Iris pigment epithelial cell (primary cell): ENCODE measurements at places on chromosomes 7 and 10.

- DNase-seq = peak; percentile 58
Observed at GRCh38 chr7:130918129-130919052, 184.4 kb upstream of the KLF14 start.

- peak; percentile 27 for DNase-seq
Observed at GRCh38 chr10:119281581-119282071, 74.3 kb downstream of the GRK5 start.

DNA sequence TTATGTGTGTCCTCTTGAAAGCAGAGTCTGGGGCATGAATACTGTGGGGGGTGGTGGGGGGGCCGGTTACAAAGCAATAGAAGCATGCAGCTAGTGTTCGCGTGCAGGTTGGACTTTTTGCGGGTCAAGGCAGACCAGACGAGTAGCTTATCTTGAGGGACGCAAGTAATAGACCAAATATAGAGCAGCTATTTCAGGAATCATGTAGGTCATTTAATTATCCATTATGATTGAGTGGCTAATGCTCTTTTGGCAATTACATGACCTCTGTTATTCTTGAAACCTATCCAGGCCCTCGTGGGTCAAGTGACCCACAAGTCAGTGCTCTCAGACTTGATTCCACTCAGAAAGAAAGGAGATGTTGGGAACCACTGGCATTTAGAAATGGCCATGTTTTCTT is 93.0 kb downstream of the BTRC start:
- no peak for DNase-seq

DNA sequence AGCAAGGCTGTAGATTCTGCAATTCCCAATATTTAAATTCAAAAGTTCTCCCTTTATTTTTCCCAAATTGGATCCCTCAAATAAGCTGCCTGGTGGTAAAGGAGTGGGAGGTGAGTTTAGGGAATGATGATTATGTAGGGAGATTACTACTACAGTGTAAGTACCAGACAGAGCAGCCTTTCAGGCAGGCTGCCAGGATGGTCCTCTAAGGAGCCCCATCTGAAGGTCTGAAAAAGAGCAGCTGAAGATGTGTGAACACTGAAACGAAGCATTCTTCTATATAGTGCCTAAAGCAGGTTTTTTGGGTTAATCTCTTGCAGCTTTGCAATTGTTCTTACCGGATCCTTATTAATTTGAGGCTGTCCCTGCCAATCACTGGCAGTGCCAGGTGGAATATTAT is 84.7 kb downstream of the CREB5 start:
- no peak for DNase-seq

DNA sequence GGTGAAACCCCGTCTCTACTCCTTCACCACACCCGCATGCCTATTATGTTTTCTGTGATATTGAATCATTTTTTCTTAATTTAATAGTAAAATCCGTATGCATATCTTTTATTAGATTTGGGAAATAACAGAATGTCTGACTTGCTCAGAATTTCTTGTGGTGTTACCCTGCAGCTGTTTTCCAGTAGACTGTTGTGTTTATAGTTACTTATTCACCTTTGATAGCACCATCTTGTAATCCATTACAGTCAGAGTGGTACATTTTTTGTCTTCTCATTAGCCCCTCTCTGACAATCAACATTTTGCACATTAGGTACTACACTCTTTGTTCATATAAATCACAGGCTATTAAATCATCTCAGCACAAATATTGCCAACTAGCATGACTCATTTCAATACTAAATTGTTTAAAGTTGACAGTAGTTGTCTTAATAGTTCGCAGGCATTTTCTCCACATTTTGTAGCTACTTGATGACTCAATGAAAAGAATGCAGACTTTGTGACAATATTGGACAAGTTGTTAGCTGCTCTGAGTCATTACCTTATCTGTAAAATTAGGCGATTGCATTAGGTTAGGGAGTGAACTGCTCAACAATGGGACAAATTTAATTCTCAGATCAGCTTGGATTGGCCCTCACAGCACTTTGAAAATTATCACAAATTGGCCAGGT is 17.8 kb upstream of the SLC16A12 start:
- peak; percentile 97 for DNase-seq

DNA sequence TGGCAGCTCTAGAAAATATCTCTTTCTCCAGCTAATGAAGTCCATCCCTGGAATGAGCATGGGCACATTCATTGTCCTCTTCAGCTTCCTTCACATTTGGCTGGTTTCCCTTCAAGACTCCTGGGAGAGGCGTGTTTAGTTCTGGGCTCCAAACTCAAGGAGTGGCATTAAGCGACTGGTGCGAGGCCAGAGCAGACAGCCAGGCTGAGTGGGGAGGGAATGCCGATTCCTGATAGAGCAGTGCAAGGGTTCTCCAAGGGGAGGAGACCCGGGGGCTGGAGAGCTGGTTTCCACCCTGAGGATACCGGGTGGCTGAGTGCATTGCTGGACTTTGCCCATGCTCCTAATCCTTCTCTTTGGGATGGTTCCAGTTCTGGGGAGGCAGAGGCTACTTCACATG is 372.1 kb downstream of the RPS24 start:
- no peak for DNase-seq

GRCh38 chr10:83078160-83078559 is 1061.1 kb upstream of the GHITM start:
- DNase-seq = no peak

DNA sequence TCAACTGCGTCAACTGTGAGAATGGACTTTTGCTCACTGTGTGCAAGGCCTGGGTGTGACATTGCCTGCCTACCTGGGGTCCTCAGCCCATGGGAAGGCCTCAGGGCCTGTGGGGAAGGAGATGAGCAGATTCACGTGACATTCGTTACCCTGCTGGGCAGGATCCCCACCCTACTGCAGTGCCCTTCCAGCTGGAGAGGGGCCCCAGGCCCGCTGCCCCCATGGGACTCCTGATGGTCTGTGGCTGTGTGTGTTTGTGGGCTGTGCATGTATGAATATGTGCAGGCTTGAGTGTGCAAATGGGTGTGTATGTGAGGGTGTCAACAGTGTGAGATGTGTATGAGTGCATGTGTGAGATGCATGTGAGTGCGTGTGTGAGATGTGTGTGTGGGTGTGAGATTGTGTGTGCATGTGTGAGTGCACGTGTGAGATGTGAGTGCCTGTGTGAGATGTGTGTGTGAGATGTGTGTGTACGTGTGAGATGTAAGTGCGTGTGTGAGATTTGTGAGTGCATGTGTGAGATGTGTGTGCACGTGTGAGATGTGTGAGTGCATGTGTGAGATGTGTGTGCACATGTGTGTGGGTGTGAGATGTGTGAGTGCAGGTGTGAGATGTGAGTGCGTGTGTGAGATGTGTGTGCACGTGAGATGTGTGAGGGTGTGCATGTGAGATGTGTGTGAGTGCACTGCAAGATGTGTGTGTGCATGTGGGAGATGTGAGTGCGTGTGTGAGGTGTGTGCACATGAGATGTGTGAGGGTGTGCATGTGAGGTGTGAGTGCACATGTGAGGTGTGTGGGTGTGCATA is 29.7 kb downstream of the PPIF start:
- no peak for DNase-seq

DNA sequence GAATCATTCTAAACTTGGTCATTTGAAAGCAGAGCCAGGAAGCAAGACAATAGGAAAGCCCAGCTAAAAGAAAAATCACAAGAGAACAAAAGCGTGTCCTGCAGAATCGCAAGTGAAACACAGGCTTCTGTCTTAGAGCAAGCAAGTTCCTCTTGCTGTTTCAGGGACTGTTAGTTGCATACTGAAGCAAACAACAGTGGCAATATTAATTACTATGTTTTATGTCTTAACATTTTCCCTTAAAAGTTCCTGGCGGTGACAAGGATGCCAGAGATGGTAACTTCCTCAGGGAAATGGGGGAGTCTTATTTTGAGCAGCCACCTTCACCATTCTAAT is 217.1 kb downstream of the GFRA1 start:
- DNase-seq = no peak

DNA sequence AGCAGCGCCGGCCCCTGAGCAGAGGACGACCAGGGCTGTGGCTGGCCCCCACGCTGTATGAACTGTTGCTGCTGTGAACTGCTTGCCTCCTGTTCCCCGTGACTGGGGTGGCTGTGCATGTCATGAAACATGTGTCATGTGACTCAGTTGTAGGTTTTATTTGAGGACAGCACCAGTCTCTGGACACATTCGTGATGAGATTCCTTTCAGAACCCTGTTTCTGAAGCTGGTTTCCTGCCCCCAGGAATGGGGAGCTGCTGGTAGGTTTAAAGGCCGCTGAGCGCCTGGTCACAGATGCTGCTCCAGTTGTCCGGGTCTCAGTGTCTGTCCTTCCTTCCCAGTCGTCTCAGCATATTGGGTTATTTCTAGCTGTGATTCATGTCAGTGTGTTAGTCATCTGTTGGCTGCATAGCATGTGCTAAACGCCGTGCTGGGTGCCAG is 79.1 kb upstream of the PPIF start:
- DNase-seq = peak; percentile 61

DNA sequence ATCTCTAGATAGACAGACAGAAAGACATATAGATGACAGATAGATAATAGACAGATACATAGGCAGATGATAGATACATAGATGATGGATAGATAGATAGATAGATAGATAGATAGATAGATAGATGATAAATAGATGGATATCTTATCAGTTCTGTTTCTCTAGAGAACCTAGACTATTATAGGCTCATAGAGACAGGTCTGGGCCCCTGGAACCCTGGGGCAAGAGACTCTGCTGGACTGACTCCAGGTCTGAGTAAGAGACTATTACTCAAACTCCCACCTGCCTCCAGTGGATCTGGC is 58.3 kb downstream of the FRMPD2 start:
- DNase-seq = no peak

DNA sequence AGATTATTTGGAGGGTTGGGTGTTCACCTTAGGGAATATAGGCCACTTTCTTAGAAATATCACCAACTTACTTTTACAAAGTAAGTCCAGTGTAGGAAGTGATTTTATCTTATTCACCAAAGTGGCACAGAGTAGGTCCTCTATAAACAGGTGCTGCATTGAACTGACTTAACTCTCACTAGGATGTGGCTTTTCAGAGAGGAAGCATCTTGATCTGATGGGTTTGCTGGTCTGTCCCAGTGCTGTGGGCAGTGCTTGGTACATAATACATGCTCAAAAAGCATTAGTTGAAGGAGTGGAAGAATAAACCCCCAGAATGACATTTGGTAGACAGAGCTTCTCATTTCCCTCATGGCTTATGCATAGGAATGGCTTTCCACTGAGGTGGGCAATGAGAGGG is 334.7 kb downstream of the LRMDA start:
- no peak for DNase-seq

- no peak for DNase-seq
Observed at GRCh38 chr7:57210212-57210611, 78.0 kb upstream of the ZNF479 start.

DNA sequence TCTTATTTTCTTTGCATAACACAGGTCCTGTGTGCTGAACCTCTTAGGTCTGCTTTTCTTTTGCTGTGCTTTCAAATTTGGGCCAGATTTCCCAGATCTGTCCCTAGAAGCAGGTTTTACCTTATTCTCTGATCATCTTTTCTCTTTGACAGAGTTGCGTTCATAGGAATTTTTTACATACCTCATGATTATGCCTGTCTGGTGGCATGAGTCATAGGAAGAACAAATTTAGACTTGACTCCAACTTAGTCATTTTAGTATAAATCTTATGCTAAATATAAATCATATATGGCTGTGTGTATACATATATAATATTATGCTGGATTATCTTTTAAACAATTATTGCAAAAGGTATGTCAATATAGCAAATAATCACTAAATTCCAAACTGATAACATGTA is 1038.9 kb downstream of the GRM8 start:
- no peak for DNase-seq

- DNase-seq = no peak
Observed at GRCh38 chr10:2989292-2989947, 77.9 kb upstream of the PFKP start.

GRCh38 chr10:26090762-26091161 is 125.8 kb upstream of the GAD2 start:
- DNase-seq = no peak

DNA sequence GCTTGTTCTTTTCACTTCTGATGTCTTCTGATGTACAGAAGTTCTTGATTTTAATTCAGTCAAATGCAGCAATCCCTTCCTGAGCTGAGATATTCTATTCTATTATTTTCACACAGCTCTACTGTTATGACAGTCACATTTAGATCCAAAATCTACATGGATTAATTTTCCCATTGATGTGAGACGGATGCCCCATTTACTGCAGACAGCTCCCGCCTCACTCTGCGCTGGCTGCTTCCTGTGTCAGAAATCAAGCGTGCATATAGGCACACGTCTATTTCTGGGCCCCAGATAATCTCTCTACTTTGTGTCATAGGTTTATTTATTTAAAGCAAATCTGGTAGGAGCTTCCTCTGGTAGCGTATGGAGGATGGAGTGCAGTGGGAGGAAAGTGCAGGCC is 6.7 kb downstream of the BNIP3 start:
- DNase-seq = no peak

- no peak for DNase-seq
Observed at GRCh38 chr10:68269562-68270290, 37.8 kb upstream of the ATOH7 start.

- no peak for DNase-seq
Observed at GRCh38 chr7:31014826-31015225, 37.3 kb upstream of the ADCYAP1R1 start.

GRCh38 chr7:139898483-139898882 is 69.4 kb downstream of the TBXAS1 start:
- DNase-seq = no peak

DNA sequence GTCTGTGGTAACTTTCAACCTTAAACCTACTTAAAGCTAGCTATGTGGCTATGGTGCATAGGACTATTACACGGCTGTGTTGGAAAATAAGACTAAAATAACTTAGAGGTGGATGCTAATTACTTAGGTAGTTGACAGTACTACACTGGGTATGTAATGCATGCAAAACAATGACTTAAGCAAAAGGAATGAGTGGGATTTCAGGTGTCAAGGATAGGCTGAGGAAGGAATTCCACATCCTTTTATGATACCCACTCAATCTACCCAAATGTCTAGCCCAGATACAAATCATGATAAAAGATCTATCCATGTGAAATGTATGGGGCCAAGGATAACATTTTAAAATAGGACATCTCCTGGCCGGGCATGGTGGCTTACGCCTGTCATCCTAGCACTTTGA is 13.9 kb downstream of the CDNF start:
- no peak for DNase-seq

GRCh38 chr10:44046605-44047004 is 338.3 kb downstream of the CXCL12 start:
- DNase-seq = peak; percentile 36

DNA sequence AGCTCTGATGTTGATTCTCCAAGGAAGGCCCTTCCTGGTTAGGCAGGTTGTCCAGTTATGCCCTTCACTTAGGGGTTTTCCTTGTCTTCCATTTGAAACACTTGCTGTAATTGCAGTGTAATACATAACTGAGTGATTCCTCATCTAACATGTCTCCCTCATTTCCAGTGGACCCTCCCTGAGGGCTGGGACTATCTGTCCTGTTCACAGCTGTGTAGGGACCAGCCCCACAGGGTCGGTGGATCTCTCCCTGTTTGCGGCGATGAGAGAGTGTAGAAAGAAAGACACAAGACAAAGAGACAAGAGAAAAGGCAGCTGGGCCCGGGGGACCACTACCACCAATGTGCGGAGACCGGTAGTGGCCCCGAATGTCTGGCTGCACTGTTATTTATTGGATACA is 135.9 kb upstream of the EEPD1 start:
- DNase-seq = no peak

- peak; percentile 15 for DNase-seq
Observed at GRCh38 chr10:112775381-112775780, 174.7 kb upstream of the TCF7L2 start.

GRCh38 chr10:86368987-86369386 is 2.4 kb upstream of the GRID1 start:
- no peak for DNase-seq

- DNase-seq = no peak
Observed at GRCh38 chr10:71250842-71251241, 38.5 kb downstream of the UNC5B start.

GRCh38 chr7:136339464-136339863 is 362.3 kb upstream of the MTPN start:
- DNase-seq = no peak
